Stimulated activated CD8-positive, alpha-beta memory T cell treated with anti-CD3 and anti-CD28 coated beads, Interleukin-4, amount 100 ng/mL, for 48 hours (primary cell): ENCODE measurements at places on chromosomes 2 and 18.

- DNase-seq = no peak
These were observed 178.5 kb upstream of the SESTD1 start for GRCh38 chr2:179443180-179443579.

DNA sequence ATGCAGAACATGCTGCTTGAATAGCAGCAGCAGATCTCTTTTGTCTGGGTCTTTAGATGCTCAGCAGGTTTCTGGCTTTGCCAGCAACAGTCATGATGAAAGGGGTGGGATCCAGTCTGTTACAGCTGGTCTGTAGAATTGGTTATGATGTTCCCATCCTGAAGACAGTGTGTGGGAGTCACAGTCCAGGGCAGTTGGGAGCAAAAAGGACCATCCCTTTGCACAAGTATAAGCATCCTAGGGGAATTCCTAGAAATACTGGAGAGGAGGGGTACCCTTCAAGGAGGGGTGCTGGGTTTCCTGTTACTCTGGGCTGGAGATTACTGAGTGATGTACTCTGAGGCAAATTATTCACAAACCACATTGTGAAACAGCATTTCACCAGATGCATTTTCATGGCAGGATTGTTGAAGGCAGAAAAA lies 119.9 kb upstream of the RND3 start:
- DNase-seq = no peak

GRCh38 chr2:159133797-159134196 lies 152.7 kb downstream of the WDSUB1 start:
- DNase-seq = no peak

DNA sequence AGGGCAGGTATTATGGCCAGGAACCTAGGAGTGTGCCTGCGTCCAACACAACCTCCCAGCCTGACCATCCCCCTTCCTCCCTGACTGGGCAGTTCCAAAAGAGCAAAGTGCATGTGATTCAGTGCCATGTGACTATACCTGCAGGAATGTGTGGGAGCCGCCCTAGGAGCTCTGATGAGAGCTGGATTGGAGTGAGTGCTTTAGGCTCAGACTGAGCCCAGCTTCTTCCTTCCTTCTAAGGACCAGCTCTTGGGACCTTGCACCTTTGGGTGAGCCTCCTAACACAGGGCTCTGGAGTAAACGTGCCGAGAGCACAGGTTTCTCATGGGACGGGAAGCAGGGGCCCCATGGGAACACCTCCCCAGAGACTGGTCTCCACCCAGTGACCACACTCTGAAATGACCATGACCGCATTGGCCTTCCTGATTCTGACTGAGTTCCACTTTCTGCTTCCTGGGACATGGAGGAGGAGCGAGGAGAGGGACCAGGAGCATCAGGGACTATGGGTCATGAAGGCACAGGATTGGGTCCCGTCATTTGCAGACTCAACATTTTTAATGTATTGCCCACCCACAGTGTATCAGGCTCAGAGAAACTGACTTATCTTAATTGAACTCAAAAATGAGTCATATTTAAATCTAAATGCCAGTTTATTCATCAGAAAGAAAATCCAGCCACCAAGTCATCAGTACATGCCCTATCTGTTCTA lies 87.8 kb upstream of the BCL2L11 start:
- DNase-seq = no peak

GRCh38 chr2:21441442-21441841 lies 317.7 kb downstream of the TDRD15 start:
- DNase-seq = no peak

DNA sequence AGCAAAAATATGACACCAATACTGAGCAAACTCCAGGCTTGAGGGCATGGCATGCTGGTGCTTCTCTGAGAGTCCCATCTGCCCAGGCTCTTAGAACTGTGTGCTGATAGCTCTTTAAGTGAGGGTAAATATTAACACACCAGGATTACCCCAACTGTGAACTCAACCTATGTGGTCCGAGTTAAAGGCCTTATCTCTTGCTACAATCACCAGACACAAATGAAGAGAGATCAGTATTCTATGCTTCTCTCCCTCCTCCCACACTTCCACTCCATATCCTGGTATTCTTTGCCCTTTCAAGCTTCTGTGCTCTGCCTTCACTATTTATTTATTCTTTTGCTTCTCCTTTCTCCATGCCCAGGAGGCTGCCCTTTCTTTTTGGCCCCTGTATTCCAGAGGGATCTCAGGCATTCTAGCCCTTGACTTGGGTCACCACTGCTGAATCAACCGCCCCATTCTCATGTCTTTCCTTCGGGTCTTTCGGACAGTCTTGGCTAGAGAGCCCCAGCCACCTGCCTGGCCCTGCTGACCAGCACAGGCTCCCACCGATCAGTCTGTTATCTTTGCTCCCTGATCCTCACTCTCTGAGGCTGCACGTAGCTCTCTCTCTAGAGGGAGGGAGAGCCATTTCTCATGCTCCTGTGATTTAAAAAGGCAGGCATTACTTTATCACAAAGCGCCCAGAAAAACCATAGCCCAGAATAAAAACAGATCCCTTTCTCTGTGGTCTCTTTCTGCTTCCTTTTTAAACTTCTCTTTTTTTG lies 17.2 kb upstream of the HK2 start:
- no peak for DNase-seq

GRCh38 chr2:69100220-69100723 lies 87.3 kb downstream of the ANTXR1 start:
- no peak for DNase-seq

DNA sequence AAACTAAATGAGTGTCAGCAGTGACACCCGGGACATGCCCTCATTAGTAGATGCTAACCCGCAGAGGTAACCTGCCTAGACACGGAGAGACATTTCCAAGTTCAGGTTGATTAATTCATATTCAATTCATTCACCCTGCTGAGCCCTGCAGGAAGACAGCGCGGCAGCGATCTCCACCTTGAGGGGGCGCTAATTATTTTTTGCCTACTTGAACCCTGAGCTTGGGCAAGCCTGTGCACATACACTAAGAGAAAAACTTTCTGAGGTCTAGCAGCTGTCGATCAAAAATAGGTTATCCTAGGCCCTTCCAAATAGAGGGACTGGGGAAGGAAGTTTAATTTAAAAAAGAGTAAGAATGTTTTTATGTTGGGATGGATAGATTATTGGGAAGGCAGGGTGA lies 1.3 kb upstream of the LYPD6 start:
- peak; percentile 28 for DNase-seq

DNA sequence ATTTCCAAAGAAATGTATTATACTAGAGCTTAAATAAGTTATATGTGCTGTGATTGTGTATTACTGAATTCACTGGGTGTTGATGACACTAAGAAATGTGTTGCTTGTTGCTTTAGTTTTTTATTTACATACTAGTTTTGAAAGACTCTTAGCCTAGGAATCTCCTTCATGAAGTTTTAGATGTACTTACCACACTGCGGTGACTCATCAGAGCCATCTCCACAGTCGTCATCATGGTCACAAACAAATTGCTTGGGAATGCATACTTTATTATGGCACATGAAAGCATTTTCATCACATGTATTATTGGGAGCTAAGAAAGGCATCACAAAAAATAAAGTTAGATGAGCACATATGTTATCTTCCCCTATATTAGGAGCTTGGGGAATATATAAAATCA lies 1624.2 kb downstream of the LRP1B start:
- DNase-seq = no peak

- DNase-seq = no peak
These were observed 56.5 kb upstream of the ACVR1 start for GRCh38 chr2:157932480-157933159.

DNA sequence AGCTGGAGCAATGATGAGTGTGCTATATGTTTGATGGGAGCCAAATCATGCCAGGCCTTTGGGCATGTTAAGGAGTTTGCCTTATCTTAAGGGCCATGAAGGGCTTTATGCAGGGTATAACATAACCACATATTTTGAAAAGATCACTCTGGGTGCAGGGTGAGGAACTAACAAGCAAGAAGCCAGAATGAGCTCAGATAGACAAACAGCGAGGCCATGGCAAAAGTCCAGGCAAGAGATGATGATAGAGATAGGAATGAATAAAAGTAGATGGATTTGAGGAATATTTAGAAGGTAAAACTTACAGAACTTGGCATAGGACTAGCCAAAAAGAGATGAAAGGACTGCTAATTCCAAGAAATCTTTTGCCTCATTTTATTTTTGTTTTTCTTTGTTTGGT lies 6.7 kb downstream of the GALNT3 start:
- DNase-seq = no peak

- DNase-seq = no peak
These were observed 73.6 kb downstream of the OTX1 start for GRCh38 chr2:63124218-63124617.

DNA sequence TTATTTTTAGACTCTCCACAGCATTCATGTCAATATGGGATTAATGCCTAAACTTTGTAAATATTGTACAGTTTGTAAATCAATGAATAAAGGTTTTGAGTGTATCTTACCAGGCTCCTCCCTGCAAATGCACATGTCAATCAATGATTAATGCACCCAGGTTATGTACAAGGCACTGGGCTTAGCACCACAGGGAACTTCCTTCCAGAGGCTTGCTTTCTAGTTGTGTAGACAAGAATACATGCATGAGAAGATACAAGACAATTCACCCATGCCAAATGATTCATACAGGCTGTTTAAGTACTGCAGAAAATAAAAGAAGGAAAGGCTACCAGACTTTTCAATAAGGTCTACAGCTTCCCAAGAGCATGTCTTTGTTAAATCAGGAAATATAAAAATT lies 114.1 kb downstream of the MMADHC start:
- DNase-seq = no peak

- DNase-seq = no peak
These were observed 64.8 kb downstream of the CYP26B1 start for GRCh38 chr2:72082887-72083286.

DNA sequence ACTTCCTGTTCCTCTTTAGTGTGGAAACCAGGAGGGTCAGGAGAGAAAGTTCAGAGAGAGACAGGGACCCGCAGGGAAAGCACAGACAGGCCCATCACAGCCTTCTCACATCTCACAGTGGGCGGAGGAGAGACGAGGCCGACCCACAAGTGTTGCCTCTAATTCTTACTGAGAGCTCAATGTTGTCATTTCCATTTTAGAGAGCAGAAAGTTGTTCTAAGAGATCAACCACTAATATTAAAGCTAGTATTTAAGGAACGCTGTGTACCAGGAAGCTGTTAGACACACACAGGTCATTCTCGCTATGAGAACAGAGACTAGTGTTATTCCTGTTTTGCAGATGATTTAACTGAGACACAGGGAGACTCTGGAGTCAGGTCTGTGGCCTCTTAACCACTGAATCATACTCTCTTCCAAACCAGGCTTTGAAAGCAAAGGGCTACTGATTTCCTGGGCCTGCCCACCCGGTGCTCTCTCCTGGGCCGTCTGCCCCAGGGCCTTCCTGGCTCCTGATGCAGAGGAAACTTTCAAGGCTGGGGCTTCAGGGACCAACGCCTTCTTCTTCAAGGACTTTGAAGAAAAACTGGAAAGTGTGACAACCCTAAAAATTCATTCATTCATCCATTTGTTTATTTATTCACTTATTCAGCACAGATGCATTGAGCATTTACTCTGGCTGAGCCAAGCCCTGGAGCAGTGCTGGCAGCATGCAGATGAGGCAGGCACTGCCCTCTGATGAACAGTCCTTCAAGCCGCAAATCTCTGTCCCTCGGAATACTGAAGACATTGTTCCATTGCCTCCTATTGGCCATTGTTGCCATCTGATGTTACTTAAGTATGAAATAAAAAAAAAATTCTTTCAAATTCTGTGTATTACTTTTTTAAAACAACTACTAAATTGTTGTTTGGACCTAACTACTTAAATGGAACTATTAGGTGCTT lies 37.2 kb upstream of the BIN1 start:
- no peak for DNase-seq

GRCh38 chr18:32301976-32302743 lies 112.3 kb downstream of the MEP1B start:
- no peak for DNase-seq

DNA sequence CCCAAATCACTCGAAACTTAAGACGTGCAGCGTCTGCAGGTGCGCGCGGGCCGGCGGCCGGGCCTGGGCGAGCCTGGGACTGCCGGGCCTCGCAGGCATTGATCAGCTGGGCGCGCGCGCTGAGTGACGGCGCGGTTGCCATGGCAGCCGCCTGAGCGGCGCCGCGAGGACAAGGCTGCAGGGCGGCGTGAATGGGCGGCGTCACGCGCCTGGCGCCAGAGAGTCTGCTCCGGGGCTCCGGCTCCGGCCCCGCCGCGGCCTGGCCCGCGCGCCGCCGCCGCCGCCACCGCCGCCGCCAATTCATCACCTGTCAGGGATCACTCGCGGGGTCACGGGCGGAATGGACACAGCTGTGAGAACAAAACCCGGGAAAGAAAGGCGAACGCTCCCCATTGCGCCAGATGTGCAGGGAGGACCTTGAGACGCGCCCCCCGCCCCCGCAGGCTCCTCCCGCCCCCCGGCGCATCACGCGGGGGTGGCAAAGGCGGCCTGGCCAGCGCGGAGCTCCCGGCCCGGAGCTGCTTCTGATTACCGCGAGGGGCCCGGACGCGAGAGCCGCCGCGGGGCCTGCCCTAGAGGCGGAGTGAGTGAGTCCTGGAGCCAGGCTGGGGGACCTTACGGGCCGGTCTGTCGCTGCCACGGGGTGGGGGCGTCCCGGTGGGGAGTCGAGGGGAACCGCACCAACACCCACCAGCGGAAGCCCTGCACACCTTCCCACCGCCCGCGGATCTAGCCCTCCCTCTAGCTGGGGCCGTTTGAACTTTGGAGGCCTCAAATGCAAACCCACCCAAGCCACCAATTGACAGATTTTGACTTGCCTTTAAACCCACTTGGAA lies 2.9 kb upstream of the ID2 start:
- peak; percentile 87 for DNase-seq

DNA sequence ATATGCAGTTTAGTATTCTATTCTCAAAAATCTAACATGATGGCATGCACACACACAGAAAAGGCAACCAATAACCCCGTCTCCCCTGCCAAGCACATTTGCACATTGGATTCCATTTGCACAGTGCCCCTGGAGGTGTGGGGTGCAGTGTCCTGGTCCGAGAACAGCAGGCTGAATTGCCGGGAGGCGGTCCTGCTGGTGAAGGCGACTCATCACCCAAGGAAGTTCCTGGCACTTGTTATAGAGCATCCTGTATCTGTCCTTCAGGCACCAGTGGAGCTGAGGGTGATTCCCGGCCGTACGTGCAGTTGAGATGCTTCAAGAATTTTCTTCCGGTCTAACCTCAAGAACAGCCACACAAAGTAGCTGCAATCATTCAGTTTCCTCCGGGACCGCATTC lies 73.0 kb upstream of the RAB12 start:
- DNase-seq = no peak

DNA sequence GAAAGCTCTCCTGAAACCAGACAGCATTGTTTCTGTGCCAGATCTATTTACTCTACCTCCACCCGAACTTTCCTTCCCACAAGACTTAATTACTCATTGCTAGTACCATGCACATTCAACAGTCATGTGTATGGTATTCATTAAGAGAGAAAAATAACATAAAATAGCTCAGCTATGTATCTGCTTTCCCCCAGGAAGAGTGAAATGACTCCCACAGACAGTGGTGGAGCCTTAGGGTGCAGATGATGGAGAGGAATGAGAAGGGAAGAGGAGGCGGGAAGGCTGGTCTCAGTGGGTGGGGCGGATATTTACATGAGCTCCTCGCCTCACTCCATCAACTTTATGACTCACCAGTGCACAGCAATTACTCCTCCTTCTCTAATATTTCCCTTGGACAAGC lies 724.5 kb downstream of the EPHA4 start:
- DNase-seq = no peak

- DNase-seq = no peak
These were observed 617.3 kb upstream of the ID2 start for GRCh38 chr2:8064603-8065002.

- DNase-seq = no peak
These were observed 20.1 kb downstream of the CAPN13 start for GRCh38 chr2:30786923-30787685.
